ENCODE measurements at places on chromosomes 4 and X. TPM values are rescaled to one million over a fixed set of nuclear protein-coding genes. Genes with fewer than 3 reads are reported as not detected.

Gene AKAP4
- not detected for total RNA-seq

Gene PCDH11X
- total RNA-seq: 0.43 TPM

Gene CXCL3
- total RNA-seq: 0.52 TPM

Gene TEX13C
- total RNA-seq: not detected

Gene CPZ
- total RNA-seq: 0.66 TPM

Gene AADAT
- 0.97 TPM for total RNA-seq

Gene CHST7
- 15.1 TPM for total RNA-seq

Gene TLR2
- 73.3 TPM for total RNA-seq

Gene FGFBP2
- 1.9 TPM for total RNA-seq

Gene S100P
- total RNA-seq: 34.9 TPM

Gene AFF2
- 4.9 TPM for total RNA-seq

Gene RIPPLY1
- total RNA-seq: not detected

Gene RAB39B
- 8.3 TPM for total RNA-seq

- no peaks in the 10 kb centered on the region for H3K27me3 ChIP-seq
- no peak overlapping the region for H3K27ac ChIP-seq
- DNase-seq: no peak
Measured at GRCh38 chr4:123364906-123365305, 31.7 kb upstream of the SPRY1 start.

GRCh38 chr4:7929118-7929951, 10.3 kb downstream of the AFAP1 start:
- H3K4me3 ChIP-seq: no peak overlapping the region
- H3K27ac ChIP-seq: no peak overlapping the region
- H3K4me1 ChIP-seq: no peaks in the 10 kb centered on the region
- DNase-seq: no peak
- no peaks in the 10 kb centered on the region for H3K27me3 ChIP-seq
- no peaks in the 10 kb centered on the region for H3K36me3 ChIP-seq

DNA sequence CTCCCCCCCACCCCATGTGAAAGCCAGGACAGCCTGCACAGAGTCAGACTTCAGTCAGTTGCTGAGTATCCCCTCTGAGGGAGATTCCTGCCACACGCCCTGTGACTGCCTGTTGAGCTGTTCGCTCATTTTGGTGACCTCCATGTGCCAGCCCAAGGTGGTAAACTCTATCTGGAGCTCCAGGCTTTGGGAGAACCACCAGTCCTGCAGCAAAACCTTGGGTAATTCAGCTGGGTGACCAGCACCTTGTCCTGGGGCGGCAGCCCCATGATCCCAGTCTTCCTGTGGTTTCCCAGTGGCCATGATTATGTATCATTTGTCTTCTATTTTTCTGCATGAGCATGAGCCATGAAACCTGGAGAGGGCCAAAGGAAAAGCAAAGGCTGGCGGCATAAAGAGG, 73.4 kb downstream of the NBDY start:
- H3K4me1 ChIP-seq: peaks cover 6% of the 10 kb centered on the region
- H3K4me3 ChIP-seq: no peak overlapping the region
- H3K36me3 ChIP-seq: peaks cover 8% of the 10 kb centered on the region
- peak; percentile 68 for DNase-seq
- no peaks in the 10 kb centered on the region for H3K27me3 ChIP-seq

GRCh38 chr4:87224141-87224923, 3.9 kb upstream of the KLHL8 start:
- no peak overlapping the region for H3K4me3 ChIP-seq
- H3K27me3 ChIP-seq: no peaks in the 10 kb centered on the region
- no peaks in the 10 kb centered on the region for H3K36me3 ChIP-seq
- H3K27ac ChIP-seq: no peak overlapping the region
- DNase-seq: no peak

DNA sequence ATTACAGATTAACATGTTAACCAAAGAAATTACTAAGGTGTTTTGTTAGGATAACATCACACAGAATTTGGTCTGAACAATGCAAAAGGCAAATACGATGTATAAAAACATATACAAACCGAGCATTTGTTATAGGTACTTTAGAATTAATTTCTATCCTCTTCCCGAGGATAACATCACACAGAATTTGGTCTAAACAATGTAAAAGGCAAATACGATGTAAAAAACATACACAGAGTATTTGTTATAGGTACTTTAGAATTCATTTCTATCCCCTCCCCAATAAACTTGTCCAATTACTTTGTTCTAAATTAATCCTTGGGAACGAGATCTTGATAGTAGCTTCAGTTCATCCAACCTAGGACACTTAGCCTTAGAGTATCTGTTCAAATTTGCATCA, 7.6 kb downstream of the HNRNPDL start:
- H3K27ac ChIP-seq: no peak overlapping the region
- peaks cover 41% of the 10 kb centered on the region for H3K36me3 ChIP-seq
- no peaks in the 10 kb centered on the region for H3K27me3 ChIP-seq
- no peak overlapping the region for H3K4me3 ChIP-seq

- no peak overlapping the region for H3K4me3 ChIP-seq
- H3K4me1 ChIP-seq: no peaks in the 10 kb centered on the region
- H3K27ac ChIP-seq: no peak overlapping the region
- DNase-seq: no peak
- H3K36me3 ChIP-seq: no peaks in the 10 kb centered on the region
Measured at GRCh38 chr4:109969919-109970318, 57.2 kb downstream of the EGF start.

DNA sequence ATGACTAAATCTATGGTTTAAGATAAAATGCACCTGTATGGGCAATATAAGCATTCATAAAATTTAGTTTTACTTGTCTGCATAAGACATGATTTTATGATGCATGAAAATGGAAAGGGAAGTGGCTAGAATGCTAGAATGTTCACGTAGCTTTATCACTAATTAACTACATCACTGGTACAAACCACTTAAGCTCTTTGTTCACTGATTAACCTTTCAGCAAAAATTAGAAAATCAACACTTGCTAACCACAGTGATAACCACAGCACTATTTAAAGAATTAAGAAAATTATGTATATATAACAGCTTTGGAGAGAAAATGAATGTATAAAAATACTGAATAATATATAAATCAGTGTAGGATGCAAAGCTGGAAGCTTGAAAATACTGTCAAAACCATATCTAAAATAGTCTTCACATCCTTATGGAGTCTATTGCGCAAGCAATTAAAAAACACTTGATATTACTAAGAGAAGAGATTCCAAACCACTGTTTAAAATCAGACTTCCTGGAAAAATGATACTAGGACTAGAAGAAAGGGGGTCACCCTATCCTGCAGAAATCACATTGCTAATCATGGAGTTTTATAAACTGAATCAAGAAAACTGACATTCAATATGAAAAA, 51.9 kb downstream of the EFHC2 start:
- H3K4me3 ChIP-seq: no peak overlapping the region
- no peak for DNase-seq
- no peaks in the 10 kb centered on the region for H3K4me1 ChIP-seq
- no peaks in the 10 kb centered on the region for H3K36me3 ChIP-seq

GRCh38 chr4:57073559-57073958, 36.6 kb downstream of the IGFBP7 start:
- H3K4me1 ChIP-seq: peaks cover 6% of the 10 kb centered on the region
- H3K27ac ChIP-seq: peak overlapping the region; percentile 4
- H3K27me3 ChIP-seq: no peaks in the 10 kb centered on the region

DNA sequence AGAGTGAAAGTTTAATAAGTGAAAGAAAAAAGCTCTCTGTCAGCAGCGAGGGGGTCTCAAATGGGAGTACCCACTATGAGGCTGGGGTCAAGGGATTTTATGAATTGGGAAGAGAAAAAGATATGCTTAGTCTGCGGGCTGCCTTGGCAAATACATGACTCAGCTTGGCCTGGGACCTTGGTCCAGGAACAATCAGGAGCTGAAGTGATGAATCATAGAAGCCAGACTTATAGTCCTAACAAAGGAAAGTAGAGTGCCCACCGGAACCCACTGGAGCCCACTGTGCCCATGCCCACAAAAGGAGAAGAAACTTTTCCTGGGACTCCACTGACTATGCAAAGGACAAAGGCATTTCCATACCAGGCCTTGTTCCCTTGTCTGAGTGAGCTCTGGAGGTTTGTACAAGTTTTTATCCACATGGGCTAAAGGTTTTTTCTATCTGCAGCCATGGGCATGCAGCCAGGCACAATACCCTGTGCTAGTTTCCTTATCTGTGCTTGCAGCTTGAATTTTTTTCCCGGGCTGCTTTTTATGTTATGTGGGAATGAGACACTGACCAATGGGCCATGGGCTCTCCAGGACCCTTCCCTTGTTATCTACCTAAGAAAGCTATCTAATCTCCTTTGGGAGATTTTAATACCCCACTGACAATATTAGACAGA, 201.7 kb downstream of the FAM133A start:
- no peaks in the 10 kb centered on the region for H3K36me3 ChIP-seq
- H3K4me1 ChIP-seq: no peaks in the 10 kb centered on the region
- H3K4me3 ChIP-seq: no peak overlapping the region
- H3K27me3 ChIP-seq: no peaks in the 10 kb centered on the region
- no peak overlapping the region for H3K27ac ChIP-seq

- H3K4me1 ChIP-seq: no peaks in the 10 kb centered on the region
- peak; percentile 70 for DNase-seq
- H3K36me3 ChIP-seq: peaks cover 8% of the 10 kb centered on the region
- H3K27me3 ChIP-seq: no peaks in the 10 kb centered on the region
- no peak overlapping the region for H3K4me3 ChIP-seq
- H3K27ac ChIP-seq: no peak overlapping the region
Measured at GRCh38 chr4:3255611-3256186, 6.7 kb downstream of the MSANTD1 start.

GRCh38 chr4:680928-681645, 6.7 kb downstream of the MYL5 start:
- H3K27ac ChIP-seq: peak overlapping the region; percentile 55
- H3K4me3 ChIP-seq: peak overlapping the region; percentile 93
- no peaks in the 10 kb centered on the region for H3K36me3 ChIP-seq
- peaks cover 58% of the 10 kb centered on the region for H3K4me1 ChIP-seq
- no peaks in the 10 kb centered on the region for H3K27me3 ChIP-seq
- peak; percentile 91 for DNase-seq

DNA sequence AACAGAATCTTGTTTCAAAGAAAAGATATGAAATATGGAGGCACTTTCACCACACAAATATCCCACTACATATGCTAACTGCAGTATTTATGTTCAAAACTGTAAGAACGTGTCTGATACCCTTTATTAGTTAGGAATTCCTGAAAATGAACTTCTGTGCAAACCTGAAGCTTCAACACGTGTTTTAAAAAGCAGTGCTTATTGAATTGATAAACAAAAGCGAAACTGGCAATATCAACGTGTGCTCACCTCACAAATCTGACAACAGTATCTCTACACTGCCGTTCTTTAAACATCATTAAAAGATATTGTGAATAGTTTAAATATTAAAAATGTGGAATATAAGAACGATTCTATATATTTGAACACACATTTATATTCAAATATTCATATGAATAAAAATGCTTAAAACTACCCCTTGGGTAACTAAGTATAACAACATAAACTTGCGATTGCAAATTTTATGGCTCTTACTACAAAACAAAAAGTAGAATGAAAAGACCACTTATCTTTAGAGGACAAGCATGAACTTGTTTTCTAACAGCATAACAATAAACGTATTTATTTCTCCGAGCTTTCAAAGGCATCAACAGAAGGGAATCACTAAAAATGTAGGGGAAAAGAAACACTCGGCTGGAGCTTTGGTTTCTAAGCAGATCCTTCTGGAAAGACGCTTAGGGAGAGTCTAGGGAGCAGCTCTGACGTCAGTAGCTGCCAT, at the start of gene LRP2BP:
Gene LRP2BP, minus strand, starts transcription at position 687 of the 718 bp plus-strand sequence. CDS start 17,738 bp downstream, outside the sequence.
- peaks cover 39% of the 10 kb centered on the region for H3K4me1 ChIP-seq
- no peaks in the 10 kb centered on the region for H3K27me3 ChIP-seq
- peak within 1 kb of the TSS; percentile 98 for H3K27ac ChIP-seq

DNA sequence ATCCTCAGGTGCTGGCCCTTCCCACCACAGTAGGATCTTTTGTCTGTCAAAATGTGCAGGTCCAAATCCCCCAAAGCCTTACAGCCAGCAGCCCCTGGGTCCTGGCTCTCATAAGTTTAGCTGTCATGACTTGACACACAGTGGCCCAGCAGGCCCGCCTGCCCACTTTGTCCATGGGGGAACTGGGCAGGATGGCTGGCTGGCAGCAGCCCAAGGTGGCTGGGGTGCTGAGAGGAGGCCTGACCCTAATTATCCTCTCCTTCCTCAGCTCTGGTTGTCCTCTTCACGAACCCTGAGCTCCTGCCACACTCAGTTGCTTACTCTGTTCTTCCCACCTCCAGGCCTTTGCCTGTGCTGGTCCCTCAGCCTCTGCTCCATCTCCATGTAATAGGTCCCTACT, 46.4 kb upstream of the PJA1 start:
- no peak for DNase-seq
- no peak overlapping the region for H3K27ac ChIP-seq
- H3K36me3 ChIP-seq: no peaks in the 10 kb centered on the region
- no peaks in the 10 kb centered on the region for H3K27me3 ChIP-seq

- DNase-seq: peak; percentile 63
- no peaks in the 10 kb centered on the region for H3K27me3 ChIP-seq
- no peak overlapping the region for H3K4me3 ChIP-seq
- H3K4me1 ChIP-seq: no peaks in the 10 kb centered on the region
Measured at GRCh38 chr4:8701126-8702019, 108.8 kb downstream of the CPZ start.

GRCh38 chr4:169948271-169948670, 77.9 kb downstream of the MFAP3L start:
- H3K4me1 ChIP-seq: no peaks in the 10 kb centered on the region
- no peak for DNase-seq
- no peak overlapping the region for H3K27ac ChIP-seq
- H3K27me3 ChIP-seq: no peaks in the 10 kb centered on the region

- H3K36me3 ChIP-seq: no peaks in the 10 kb centered on the region
- H3K27ac ChIP-seq: no peak overlapping the region
- H3K4me3 ChIP-seq: no peak overlapping the region
- H3K27me3 ChIP-seq: no peaks in the 10 kb centered on the region
- no peaks in the 10 kb centered on the region for H3K4me1 ChIP-seq
Measured at GRCh38 chr4:59455751-59456150, 1744.4 kb upstream of the ADGRL3 start.

DNA sequence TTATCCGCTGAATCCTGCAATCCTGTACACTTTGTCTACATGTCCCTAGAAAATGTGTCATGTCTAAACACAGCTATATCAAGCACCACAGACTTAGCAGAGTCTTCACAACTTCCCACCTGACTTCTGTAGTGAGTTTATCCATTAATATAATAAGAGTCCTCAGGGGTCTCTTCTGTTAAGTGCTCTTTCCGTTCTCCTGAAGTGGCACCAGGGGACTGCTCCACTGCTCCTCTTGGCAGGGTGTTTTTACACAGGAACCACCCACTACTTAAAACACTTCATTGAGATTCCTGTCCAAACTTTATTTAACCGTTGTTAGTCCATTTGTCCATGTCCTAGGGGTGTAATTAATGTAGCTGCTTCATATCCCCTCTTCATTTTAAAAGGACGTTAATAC, 1000.4 kb downstream of the STPG2 start:
- H3K27me3 ChIP-seq: no peaks in the 10 kb centered on the region
- H3K36me3 ChIP-seq: no peaks in the 10 kb centered on the region
- no peak overlapping the region for H3K4me3 ChIP-seq
- no peaks in the 10 kb centered on the region for H3K4me1 ChIP-seq
- no peak overlapping the region for H3K27ac ChIP-seq
- no peak for DNase-seq

- peak overlapping the region; percentile 96 for H3K27ac ChIP-seq
- peaks cover 50% of the 10 kb centered on the region for H3K4me1 ChIP-seq
- no peaks in the 10 kb centered on the region for H3K36me3 ChIP-seq
- peak overlapping the region; percentile 81 for H3K4me3 ChIP-seq
Measured at GRCh38 chr4:184471881-184472613, 2.3 kb downstream of the IRF2 start.

GRCh38 chrX:110420771-110421499, 62.3 kb downstream of the RTL9 start:
- H3K4me1 ChIP-seq: no peaks in the 10 kb centered on the region
- no peak for DNase-seq
- H3K36me3 ChIP-seq: no peaks in the 10 kb centered on the region
- H3K27ac ChIP-seq: no peak overlapping the region
- no peak overlapping the region for H3K4me3 ChIP-seq

Measured in spleen (tissue), 13 donors.